ENCODE measurements at places on chromosomes 7 and 10.

DNA sequence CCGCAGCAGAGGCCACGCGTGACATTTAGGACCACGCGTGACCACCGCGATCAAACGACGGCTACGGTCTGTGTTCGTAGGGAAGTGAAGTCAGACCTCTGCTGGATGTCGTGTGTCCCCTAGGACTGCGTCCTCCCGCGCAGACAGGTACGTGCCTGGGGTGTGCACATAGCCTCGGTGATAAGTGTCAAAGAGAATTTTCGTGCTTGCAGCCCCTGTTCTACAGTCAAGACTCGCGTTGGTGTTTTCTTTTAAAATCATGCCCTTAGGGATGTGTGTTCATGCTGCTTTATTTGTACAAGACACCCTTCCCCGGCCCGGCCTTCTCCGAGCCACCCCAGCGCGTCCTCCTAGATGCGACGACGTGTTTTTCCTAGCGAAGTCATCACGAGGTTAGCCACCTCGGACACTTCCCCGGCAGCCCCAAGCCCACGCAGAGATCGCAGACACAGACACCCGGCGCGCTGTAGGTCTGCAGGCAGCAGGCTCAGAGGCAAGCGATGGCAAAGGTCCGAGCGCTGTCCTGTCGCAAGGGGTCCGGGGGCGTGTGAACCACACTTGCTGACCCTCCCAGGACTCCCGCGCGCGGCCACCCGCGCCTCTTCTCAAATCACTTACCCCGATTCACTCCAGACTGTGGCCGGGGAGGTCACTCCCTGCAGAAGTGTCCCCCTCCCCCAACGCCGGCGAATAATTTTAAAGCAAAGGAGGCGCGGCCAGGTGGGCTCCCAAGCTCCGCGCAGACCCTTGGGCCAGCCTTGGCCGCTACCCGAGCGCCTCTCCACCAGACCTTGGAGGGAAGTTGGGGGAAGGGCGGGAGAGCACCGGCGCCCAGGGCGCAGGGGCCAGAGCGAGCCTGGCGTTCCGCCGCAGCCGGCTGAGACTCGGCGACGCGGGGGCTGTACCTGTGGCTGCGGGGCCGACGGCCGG is 552 bp downstream of the MKX start:
- DNase-seq = no peak

GRCh38 chr7:116111475-116111874 is 80.9 kb upstream of the TFEC start:
- no peak for DNase-seq

- DNase-seq = no peak
Measured at GRCh38 chr7:116938678-116939077, 14.6 kb upstream of the ST7 start.

- DNase-seq = no peak
Measured at GRCh38 chr7:146665023-146665422, 548.4 kb downstream of the CNTNAP2 start.
